ENCODE measurements at places on chromosomes 6 and 20.

DNA sequence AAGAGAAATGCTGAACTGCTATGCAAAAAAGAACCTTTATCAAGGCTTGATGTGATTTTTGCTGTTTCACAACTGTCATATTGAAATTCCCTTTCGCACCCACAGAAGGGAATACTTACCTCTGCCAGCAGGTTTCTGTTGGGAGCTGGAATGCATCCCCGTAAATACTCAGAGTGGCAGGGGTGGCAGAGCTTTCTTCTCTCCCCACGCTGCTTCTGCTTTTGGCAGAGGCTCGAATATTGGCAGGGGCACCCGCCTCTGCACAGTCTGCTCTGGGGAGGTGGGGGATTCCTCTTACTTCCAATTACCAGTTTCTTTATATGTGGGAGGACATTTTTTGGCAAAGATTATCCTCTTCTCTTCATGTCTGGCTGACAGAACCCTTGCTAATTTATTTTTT, 28.4 kb downstream of the TMEM200A start:
- DNase-seq: no peak

DNA sequence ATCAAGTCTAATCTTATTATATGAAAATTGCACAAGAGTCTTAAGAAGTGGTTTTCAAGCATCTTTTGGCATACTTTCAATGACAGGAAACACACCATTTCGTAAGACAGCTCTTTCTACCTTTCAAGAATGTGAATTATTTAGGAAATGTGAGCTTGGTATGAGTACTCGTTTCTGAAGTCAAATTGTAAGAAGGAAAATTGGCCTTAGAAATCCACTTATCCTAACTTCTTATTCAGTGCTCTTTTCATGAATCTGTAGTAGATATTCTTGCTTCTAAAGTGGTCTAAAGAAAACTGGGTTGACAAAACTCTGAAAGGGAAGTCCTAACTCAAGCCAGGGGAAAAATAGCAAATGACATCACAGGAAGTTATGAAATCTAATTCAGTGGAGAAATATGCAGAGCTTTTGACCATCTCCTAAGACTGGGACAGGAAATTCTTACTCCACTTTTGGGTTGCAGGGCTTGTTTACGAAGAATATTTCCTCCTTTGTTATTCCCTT, 38.5 kb upstream of the OGFRL1 start:
- peak; percentile 87 for DNase-seq

DNA sequence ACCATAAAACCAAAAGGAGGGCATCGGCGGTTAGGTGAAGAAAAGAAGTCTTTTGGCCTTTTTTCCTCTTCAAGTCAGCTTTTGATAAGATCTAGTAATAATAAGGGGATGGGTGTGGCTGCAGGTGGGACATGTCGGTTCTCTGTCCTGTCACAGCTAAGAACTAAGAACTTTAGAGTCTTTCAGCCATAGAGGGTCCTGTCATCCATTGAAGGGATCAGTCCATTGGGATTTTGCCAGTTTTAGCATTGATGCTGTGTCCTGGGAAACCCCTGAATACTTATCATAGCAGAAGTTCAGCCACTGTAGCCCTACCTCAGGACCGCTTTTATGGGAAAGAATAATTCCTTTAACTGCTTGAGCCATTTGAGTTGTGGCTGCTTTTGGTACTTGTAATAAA, 18.2 kb upstream of the SCP2D1 start:
- no peak for DNase-seq

- DNase-seq: no peak
Observed at GRCh38 chr6:98904096-98904495, 43.6 kb downstream of the FBXL4 start.

DNA sequence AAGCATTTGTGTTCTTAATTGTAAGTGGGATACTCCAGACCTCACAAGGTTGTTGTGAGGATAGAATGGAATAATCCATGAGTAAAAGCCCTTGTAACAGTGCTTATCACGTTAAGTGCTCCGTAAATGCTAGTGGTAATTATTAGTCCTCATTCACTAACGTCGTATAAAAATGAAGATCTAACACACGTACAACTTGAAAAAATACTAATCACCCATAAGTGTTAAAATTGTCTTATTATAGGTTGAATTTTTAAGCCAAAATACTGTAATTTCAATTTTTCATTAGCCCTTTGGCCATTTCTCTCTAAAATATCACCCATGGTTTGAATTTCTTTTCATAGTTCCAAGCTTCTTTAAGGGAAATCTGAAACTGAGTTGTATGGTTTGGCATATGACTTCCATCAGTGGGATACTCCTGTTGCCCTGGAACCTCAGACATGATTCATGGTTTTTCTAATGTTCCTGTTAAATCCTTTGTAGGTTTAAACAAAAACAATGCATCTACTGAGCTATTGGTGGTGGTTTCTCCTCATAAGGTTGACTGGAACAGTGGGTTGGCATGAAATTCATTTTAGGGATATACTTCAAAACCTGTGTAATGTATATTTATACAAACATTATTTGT, 19.1 kb downstream of the XRN2 start:
- DNase-seq: no peak

DNA sequence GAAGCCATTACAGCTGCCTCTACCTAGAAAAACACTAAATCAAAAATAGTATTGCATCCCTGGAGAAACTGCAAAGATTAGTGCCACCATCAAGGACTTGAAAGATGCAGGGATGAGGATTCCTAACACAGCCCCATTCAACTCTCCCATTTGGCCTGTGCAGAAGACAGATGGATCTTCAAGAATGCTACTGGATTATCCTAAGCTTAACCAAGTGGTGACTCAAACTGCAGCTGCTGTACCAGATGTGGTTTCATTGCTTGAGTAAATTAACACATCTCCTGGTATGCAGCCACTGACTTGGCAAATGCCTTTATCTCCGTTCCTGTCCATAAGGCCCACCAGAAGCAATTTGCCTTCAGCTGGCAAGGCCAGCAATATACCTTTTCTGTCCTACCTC, 117.4 kb downstream of the TBC1D32 start:
- DNase-seq: peak; percentile 6

DNA sequence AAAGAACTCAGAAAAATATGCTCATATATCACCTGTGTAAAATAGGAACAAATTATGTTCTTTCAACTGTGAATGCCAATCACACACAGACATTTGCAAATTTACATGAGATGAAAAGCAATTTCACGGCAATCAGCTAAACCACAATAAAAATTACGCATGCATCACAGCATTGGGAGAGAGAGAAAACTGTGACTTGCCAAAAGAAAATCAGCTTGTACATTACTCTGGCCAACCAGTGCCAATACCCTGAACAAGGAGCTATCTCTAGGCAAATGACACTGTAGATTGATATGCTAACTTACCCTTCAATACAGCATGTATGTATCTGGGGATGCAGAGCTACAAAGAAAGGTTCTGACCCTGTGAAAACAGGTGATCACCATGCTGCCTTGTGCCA, 515.6 kb downstream of the EYS start:
- no peak for DNase-seq

DNA sequence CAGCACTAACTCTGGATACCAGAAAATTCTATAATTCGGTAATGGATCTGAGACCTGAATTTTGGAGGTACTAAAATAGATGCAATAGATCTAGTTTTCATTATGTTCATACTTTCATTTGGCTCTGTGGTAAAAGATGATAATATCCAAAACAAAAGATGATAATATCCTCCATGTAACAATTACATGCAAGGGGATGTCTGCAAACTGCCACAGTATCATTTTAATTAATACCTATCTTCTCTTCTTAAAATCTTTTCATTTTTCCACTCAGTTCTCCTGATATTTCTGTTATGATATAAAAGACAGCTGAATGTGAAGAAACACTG, 15.6 kb downstream of the BTN2A1 start:
- DNase-seq: no peak

DNA sequence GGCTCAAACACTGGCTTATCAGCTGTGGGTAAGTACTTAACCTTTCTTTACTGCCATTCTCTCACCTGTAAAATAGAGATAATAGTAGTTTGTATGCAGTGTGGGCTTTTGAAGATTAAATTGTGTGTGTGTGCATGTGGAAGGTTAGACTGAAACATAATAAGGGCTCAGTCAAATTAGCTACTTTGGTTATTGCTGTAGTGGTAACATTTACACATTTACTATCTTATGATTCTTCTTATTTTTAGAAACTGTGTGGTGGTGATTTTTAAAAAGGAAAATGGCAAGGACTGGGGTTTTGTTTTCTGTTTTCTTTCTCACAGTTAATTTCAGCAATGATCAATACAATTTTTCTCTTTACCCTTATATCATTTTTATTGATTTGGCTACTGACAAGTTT, 206.9 kb downstream of the NKAIN2 start:
- no peak for DNase-seq

DNA sequence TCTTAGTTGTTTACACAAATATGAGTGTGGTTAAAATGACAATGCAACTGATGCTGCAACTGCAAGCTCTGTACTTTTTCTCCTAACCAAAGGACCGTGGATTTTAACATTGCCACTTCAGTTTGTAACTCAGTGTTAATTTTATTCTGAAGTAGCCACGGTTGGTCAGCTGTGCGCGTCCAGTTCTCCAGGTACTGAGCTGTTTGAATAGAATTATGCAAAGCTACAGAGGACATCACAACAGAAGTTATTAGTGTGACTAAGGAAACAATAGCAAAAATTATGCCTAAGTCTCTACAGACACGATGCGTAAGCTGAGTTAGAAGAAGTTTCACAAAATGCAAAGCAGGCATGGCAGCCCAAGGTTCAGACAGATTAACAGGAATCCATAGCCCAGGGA, 4.4 kb upstream of the ABHD12 start:
- DNase-seq: no peak

- DNase-seq: peak; percentile 96
Observed at GRCh38 chr6:3884007-3884745, 35.0 kb downstream of the FAM50B start.

DNA sequence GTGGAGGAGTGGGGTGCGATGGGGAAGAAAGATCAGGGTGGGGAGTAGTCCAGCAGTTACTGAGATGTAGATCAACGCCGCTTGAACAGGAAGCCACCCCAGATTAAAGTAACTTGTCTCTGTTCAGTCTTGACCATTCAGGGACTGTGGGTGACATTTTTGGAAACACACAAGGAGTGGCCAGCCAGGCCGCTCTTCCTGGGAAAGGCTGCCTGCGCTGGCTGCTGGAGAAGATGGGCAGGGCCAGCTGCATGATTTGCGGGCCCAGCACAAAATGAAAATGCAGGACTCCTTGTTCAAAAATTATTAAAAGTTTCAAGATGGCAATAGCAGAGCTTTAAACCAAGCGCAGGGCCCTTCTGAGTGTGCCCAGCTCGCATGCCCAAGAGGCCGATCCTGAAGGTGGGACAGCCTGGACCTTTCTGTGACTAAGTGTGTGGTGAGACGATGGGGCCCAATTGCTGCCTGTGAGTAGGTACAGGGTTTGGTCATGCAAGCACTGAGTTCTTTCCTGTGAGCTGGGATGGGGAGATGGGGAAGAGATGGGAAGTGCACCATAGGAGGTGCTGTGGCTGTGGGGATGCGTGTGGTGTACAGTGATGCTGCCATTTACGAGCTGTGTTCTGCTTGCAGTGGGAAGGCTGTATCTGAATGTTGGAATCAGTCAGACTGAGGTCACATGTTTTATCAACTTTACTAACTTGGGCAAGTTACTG, 51.3 kb downstream of the DAAM2 start:
- DNase-seq: peak; percentile 44

DNA sequence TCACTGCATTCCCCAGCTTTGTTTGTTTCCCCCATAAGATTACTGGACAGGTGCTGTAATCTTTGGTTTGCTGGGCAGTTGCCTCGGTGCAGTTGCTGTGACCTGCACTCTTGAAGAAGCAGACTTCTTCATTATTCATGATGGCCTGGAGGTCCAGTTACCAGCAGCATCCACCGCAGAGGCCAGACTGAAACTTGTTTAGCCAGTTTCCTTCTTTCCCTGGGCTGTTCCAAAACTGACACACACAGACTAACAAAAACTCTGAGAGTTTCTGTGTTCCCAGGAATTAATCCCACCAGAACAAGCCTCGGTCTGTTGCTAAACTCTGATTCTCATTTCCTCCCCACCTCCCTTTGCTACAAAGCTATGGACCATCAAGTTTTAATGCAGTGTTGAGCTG, 144.1 kb downstream of the QRSL1 start:
- DNase-seq: peak; percentile 50

GRCh38 chr6:43291708-43292107, 6.4 kb upstream of the SLC22A7 start:
- DNase-seq: no peak

DNA sequence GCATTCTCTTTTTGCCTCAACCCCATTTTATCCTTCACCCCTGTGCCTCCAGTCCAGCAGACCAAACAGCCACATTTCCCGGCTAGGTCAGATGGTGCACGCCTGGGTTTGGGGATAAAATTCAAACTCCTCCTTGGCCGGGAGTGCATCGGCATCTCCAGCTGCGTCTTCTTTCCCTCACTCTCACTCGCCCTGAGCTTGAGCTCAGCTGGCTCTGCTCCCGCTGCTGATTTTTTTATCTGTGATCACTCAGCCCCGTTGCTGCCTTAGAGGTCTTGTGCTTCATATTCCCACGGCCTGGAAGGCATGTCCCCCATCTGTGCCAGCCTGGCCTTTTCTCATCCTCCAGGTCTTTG, 6.8 kb upstream of the EZR start:
- peak; percentile 82 for DNase-seq

GRCh38 chr6:17292600-17293133, 11.5 kb downstream of the RBM24 start:
- peak; percentile 39 for DNase-seq

GRCh38 chr6:32128751-32129296, 778 bp upstream of the ATF6B start:
- DNase-seq: peak; percentile 42

GRCh38 chr20:33061658-33062028, 7.9 kb downstream of the BPIFB3 start:
- DNase-seq: peak; percentile 20

DNA sequence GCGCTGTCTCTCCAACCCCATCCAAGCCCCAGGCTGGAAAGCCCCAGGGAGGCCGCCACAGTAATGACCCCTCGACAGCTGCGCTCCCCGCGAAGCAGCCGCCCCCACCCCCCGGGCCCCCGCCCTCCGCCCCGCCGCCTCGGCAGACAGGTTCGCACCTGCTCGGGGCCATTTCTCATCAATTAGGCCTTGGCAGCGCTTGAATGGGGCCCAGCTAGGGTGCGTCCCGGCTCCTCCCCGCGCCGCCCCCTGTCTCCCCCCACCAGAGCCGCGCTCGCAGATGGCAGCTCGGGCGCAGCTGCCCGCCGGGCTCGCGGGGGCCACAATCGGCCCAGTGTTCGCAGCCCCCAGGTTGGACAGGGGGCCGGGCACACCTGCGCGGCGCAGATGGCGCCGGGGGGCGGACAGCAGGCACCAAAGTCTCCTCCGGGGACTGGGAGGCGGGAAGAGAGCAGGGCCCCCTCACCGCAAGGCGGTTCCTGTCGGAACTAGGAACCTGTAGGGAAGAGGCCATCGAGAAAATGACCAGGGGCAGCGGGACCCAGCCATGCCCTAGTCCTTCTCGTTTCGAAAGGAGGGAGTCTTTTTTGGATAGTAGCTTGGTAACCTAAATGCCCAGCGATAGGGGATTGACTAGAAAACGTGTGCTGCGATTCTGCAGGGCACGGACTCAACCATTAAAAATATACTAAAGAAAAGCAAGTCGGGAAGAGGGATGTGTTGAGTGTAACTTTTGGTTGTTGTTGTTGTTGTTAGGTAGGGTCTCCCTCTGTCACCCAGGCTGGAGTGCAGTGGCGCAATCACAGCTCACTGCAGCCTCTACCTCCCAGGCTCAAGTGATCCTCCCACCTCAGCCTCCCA, 83.2 kb upstream of the EYA2 start:
- DNase-seq: peak; percentile 72

- DNase-seq: no peak
Observed at GRCh38 chr6:43142101-43142500, 29.0 kb upstream of the SRF start.

Data from muscle of leg (tissue), 16 donors.